Pulmonary artery endothelial cell (primary cell): ENCODE measurements at places on chromosomes 7 and 10. TPM values are rescaled to one million over a fixed set of nuclear protein-coding genes. Genes with fewer than 3 reads are reported as not detected.
A peak's percentile ranks its signal among the peaks of the same experiment; 100 is the strongest.

DNA sequence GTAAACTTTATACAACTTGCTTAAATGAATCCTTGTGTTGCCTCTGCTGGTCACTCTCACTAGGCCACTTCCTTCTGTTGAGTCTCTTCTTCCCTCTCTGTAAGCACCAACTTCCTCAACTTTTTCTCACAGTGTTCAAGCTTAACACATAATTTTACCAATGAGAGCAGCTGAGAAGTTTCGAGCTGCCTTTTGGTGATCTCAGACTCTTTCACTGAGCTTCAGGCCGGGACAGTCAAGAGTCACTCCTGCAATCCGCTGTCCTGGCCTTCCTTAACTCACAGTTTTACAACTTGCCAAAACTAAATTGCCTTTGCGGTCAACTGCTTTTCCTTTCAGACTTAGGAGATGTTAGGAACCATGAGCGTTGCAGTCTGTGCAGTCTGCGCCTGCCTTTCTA is 47.4 kb downstream of the PRPF18 start:
- no peak for DNase-seq

GRCh38 chr10:89302625-89303024 is 779 bp downstream of the IFIT2 start:
- no peak for DNase-seq

GRCh38 chr10:130138479-130138866 is 2.3 kb downstream of the GLRX3 start:
- no peak for DNase-seq

DNA sequence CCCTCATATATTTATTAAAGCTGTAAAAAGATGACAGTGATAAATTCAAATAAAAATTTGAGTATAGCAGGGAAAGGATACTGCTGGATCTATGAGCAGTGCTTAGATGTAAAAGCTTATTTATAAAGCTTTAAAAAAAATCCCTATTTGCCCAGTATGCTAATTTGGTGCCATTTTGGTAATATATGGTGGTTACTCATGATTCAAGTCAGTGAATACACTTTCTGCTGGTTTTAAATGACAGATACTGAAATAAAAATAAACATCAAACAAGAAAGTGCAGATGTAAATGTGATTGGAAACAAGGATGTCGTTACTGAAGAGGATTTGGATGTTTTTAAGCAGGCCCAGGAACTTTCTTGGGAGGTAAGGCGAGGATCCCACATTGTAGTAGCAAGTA is 134.4 kb upstream of the SAMD8 start:
- no peak for DNase-seq

The STAG3 gene
- total RNA-seq = 0.13 and 0.42 TPM in 2 replicates

The UPK3B gene
- total RNA-seq = not detected in 2 replicates

- no peak for DNase-seq
Measured at GRCh38 chr7:19851504-19851903, 78.1 kb upstream of the TMEM196 start.

GRCh38 chr10:129511086-129511485 is 44.0 kb downstream of the MGMT start:
- DNase-seq = no peak

DNA sequence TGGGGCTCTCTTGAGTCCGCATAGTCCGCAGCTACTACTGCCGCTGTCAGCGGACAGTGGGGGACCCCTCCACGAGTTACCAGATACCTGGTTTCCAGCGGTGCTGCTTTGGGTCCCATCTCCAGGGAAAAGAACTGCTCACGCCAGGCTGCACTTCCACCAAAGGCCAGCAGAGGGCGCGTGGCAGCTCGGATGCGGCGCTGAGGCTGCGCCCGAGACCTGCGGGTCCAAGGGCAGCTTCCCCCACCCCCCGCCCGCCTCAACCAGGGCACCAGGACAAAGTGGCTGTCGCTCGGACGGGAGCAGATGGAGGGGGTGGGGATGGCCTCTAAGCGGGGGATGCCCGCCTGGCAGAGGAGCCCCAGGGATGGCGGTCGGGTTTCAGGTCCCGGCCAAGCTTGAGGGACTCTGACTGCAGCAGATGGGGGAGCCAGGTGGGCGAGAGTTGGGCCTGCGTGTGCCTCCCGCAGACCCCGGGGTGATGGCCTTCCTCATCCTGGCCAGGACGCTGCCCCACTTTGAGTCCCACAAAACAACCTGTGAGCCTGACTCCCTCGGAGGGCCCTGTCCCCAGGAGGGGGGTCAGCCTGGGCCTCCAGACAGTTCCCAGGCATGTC is 23.8 kb upstream of the ZNF735 start:
- no peak for DNase-seq

DNA sequence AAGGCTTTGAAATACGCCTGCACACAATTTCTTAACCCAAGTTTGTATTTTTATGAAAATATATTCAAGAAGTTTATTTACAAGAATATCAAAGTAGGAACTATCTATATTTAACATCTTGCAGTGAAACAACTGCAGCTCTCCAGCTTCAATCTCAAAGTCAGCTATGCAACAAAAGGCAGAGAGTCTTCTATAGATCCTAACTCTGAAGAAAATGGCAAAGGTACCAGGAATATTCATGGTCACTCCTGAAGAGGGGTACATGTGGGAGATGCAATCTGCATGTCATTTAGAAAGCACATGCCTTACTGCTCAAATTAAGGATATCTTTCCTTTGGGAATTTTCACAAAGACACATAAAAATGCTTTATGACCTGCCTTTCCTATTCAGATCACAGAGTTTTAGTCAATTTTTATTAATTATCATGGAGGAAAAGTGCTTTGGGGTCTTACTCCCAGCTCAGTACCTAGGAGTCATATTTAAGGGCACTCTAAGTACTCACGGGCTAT is 1.5 kb downstream of the ANK3 start:
- no peak for DNase-seq

DNA sequence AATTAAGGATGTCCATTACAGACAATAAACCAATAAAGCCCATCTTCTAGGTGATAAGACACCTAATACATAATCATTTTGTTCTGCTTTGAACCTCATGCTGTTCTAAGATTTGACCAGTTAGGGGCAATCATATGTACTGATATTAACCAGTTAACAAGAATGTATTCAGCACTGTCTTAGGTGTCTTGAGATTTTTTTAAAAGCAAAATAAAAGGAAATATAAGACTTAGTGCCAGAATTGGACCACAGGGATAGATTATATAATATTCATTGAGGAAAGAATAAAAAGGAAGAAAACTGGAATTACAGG is 32.0 kb downstream of the IMMP2L start:
- no peak for DNase-seq

DNA sequence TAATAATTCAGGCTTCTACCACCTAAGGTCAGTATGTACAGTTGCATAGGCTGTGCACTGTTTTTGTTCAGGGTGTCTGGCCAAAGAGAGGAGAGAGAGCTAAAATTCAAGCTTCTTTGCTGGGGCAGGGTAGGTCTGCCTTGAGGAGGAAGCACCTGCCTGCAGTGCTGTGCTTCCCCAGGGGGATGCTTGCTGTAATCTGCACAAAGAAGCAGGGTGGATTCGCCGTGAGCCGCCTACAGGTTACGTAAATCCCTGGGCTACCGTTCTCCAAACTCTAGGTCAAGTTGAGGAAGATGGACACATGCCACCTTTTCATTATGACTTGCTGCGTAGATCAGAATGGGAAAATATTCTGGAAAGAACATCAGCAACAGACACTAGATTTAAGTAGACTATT is 543.3 kb downstream of the TNS3 start:
- no peak for DNase-seq

DNA sequence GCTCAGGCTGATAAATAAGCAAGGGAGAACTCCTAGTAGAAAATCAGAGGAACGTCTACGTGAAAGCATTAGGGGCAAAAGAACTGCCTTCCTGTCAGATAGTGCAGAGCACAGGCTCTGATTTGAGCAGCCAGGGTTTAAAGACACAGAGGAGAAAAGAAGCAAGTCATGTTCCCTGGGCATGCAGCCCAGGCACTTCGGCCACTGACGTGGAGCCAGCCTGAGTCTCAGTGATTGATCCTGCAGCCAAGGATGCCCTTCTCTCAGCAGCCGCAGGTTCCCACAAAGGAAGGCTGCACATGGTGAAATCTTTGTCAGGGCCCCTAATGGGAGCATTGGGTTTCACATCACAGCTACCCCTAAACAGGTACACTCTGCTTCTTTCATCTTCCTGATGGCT is 161.7 kb upstream of the HPS1 start:
- no peak for DNase-seq

- no peak for DNase-seq
Measured at GRCh38 chr7:34087892-34088891, 182.9 kb downstream of the BMPER start.

The TUBAL3 gene
- total RNA-seq = 0.11 and 0.73 TPM in 2 replicates

- DNase-seq = no peak
Measured at GRCh38 chr7:68420342-68421192, 1177.7 kb upstream of the AUTS2 start.

- DNase-seq = no peak
Measured at GRCh38 chr7:101066141-101066832, 19.0 kb upstream of the TRIM56 start.

The DRGX gene
- total RNA-seq = not detected in 2 replicates

DNA sequence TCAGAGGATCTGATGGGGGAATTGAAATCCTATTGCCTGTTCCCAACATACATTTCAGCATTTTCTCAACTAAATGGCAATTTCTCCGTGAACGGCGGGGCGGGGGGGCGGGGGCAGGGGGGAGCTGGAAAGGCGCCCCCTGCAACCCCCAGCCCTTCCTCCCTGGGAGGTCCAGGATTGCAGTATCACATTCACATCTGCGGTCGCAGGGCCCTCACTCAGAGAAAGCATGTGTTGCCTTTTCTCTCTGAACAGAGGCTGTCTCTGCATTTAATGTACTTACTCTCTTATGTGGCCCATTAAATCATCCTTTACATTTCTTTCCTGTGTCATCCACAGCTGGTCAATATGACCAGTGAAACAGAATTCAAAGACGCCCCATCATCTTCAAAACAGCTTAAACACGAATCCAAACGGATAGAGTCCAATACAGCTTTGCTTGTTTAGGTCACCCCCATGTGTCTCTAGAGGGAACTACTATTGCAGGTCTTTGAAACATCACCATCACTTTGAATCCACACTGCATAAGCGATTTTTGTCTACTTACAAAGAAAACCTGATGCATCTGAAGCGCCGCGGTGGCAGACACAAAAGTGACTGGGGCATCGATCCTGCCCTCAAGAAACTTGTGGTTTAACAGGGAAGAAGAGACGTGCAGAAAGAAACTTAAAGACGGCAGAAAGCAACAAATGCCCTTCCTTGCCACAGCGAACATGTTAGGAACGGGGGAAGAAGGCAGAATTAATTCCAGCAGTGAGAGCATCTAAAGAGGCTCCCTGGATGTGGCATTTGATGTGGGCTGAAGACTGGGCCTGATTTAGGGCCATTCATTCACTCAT is 17.0 kb upstream of the ECHDC3 start:
- DNase-seq = peak; percentile 54

DNA sequence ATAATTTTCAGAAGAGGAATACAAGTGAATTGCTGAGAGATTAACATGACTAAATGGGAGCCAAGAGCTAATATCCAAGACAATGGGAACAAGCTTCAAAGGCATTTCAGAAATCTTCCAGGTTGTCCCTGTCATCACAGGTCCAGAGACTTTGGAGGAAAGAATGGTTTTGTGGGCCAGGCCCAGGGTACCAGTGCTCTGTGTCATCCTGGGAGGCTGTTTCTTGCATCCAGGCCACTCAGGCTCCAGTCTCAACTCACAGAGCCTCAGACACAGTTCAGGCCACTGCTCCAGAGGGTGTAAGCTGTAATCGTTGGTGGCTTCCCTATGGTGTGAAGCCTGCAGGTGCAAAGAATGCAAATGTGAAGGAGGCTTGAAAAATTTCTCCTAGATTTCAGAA is 170.4 kb upstream of the NRG3 start:
- DNase-seq = no peak

DNA sequence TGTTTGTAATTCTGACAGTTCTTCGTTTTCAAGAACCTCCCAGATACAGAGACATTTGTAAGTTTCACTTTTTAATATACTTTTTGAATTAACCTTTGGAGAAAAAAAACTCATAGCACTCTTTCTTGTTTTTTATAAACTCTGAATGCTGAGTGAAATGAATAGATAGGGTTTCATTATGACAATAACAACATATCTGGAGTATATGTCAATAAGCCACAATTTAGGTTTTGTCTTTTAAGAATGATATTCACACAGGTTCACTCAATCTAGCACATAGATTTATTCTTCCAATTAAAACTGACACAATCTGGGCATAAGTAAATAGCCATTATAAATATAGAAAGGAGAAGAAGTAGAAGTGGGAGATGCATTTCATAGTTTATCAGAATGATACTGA is 21.7 kb downstream of the ABCA13 start:
- DNase-seq = no peak

The CCL24 gene
- not detected in 2 replicates for total RNA-seq

The FOXP2 gene
- total RNA-seq = 0.11 TPM in 1 of 2 replicates, not detected in the other

- no peak for DNase-seq
Measured at GRCh38 chr10:86753638-86754434, 2.6 kb upstream of the BMPR1A start.

DNA sequence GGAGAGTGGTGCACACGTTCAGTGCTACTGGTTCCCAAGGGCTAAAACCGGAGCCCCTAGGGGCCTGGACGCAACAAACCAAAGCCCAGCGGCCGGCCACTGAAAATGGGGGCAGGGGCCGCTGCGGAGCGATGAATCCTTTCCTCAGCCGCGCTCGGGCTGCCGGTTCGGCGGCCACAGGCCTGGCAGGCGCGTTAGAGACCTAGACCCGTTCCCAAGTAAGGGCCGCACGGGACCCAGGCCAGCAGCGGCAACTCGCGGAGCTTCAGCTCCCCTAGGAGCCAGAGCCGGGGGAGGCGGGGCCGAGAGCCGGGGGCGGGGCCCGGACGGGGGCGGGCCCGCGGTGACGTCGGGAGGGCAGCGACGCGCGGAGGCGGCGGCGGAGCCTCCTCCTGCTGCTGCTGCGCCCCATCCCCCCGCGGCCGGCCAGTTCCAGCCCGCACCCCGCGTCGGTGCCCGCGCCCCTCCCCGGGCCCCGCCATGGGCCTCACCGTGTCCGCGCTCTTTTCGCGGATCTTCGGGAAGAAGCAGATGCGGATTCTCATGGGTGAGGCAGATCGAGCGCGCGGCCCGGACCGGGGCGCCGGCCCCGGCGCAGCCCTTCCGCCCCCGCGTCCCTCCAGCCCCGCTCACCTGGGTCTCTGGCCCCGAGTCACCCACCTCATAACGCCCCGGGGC is at the start of gene ARF5:
Gene ARF5 (plus strand): TSS at position 393 of the 678 bp plus-strand sequence. CDS start 88 bp downstream, at position 481.
- peak; percentile 20 for DNase-seq

- no peak for DNase-seq
Measured at GRCh38 chr7:141208539-141208938, 134.7 kb downstream of the TMEM178B start.

DNA sequence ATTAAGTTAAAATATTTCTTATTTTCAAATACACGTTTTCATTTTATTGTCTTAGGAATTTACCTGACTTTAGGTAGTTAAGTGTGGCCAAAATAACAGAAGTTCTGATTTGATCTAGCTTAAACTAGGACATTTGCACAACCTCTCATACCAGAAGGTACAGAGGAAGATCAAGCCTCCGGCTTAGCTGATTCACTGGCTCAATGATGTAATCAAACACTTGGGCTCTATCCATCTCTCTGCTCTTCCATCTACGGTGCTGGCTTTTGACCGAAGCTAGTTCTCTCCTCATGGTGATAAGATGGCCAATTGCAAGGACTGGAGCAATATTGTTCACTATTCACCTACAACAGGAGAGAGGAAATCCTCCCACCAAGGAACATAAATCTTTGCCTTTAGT is 12.2 kb upstream of the HYCC1 start:
- no peak for DNase-seq
